ENCODE measurements at places on chromosomes 11 and 22.

- DNase-seq: peak; percentile 44
Observed at GRCh38 chr11:47004595-47005033, 68.1 kb downstream of the CSTPP1 start.

GRCh38 chr22:23216461-23217170, 36.3 kb downstream of the BCR start:
- DNase-seq: no peak

GRCh38 chr11:93814966-93815633, 31.0 kb downstream of the MED17 start:
- no peak for DNase-seq

DNA sequence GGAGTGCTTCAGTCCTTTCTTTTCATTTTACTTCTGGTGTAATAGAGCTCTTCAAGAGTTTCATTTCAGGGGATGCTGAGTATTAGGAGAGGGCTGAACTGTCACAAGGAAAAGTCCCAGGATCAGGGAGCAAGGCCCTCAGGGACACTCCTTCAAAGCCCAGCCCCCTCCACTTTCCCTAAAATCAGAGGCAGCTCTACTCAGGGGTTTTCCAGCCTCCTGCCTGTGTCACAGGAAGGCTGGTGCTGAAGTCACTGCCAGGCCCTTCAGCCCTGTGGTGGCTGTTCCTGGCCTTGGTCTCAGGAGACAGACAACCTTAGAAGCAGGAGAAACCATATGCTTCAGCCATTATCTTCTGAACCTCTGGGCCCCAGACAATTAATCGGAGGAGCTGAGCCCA, 36.4 kb upstream of the KIRREL3 start:
- no peak for DNase-seq

- DNase-seq: no peak
Observed at GRCh38 chr11:94417386-94417987, 16.3 kb upstream of the GPR83 start.

DNA sequence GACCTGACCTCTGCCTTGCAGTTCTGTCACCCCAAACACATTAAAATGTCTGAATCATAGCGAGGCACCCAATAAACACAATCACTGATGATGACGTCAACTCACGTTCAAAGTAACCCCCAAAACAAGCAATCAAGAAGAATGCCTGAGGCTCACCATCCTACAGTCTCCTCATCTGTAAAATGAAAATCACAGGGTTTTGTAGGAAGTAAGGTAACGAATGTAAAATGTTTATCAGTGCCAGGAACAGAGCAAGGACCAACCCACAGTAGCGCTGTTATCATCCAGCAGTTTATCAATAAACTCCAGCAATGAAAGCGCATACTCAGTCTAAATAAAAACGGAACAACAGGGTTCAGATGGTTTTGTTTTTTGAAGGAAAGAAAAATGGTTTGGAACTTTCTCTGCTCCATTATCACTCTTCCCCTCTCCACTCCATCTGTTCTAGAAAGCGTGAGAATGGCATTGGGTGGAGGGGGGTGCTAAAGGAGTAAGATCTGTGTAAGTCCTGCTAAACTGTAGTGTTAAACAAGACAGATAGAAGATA, 110.5 kb downstream of the MICAL3 start:
- DNase-seq: no peak

GRCh38 chr11:112881461-112881860, 79.8 kb upstream of the NCAM1 start:
- peak; percentile 92 for DNase-seq

DNA sequence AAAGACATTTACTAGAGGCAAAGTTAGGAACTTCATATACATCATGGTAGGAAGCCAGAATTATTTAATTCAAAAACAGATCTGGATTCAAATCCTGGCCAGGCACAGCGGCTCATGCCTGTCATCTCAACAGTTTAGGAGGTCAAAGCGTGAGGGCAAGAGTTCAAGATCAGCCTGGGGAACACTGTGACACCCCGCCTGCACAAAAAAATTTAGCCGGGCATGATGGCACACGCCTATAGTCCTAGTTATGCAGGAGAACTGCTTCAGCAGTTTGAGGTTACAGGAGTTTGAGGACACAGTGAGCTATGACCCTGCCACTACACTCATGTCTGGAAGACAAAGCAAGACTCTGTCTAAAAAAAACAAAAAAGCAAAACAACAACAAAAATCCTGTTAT, 8.9 kb downstream of the MRTFA start:
- DNase-seq: no peak

GRCh38 chr22:38403812-38404211, 51.2 kb downstream of the KCNJ4 start:
- DNase-seq: no peak

- DNase-seq: no peak
Observed at GRCh38 chr11:68569357-68569756, 108.8 kb downstream of the PPP6R3 start.

- DNase-seq: no peak
Observed at GRCh38 chr11:15688351-15688792, 573.6 kb downstream of the INSC start.

- DNase-seq: no peak
Observed at GRCh38 chr22:42692239-42693054, 28.2 kb downstream of the A4GALT start.

DNA sequence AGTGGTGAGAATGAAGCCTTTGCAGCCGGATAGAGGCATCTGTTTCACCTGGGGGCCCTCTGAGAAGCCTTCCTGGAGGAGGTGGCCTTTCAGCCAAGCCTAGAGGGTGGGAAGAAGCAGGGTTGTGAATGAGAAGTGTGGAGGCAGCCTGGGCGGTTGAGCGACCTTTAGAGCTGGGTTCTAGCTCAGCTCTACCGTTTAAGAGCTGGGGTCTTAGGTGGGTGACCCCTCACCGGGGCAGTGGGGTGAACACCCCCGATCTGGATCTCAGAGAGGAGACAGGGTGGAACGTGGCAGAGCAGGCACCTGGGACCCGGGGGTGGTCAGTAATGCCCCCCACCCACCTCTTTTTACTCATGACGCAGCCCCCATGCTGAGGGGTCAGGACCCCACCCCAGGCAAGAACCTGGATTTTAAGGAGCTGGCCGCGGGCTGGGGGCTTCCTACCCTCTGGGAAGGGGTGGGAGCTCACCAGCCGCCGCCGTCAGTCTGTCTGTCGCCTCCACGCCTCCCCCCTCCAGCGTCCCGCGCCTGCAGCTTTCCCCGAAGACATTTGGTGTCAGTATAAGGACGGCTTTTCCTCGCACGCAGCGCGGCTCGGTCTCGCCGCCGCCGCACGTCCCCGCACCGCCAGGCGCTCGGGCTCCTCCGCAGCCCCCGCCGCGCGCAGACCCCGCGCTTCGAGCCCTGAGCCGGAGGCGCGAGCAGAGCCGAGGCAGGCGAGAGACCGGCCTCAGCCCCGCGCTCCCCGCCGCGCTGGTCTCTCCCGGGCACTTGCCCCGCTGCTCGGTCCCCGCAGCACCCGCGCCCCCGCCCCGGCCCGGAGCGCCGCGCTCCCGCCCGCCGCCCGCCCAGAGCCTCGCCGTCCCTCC, 13.3 kb upstream of the CACNA1I start:
- peak; percentile 49 for DNase-seq

DNA sequence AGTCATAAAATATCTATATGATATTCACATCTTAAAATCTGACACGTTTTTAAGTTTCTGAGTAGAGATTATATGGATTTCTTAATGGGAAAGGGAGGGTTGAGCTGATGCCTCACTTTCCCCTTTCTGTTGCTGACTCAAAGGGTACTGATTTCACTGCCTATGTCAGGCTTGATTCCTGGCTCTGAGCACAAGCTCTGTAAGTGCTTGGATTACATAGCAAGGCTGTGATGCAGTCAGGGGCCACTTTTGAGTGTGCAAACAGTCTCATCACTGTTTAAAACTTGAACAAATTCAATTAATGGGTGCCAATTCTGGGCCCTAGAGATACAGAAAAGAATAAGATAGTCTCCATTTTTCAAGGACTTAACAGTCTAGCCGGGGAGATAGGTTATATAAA, 14.4 kb downstream of the ATXN10 start:
- no peak for DNase-seq

GRCh38 chr11:95297680-95298452, 66.9 kb upstream of the SESN3 start:
- peak; percentile 29 for DNase-seq

GRCh38 chr11:33885338-33886005, 6.4 kb downstream of the LMO2 start:
- DNase-seq: no peak

DNA sequence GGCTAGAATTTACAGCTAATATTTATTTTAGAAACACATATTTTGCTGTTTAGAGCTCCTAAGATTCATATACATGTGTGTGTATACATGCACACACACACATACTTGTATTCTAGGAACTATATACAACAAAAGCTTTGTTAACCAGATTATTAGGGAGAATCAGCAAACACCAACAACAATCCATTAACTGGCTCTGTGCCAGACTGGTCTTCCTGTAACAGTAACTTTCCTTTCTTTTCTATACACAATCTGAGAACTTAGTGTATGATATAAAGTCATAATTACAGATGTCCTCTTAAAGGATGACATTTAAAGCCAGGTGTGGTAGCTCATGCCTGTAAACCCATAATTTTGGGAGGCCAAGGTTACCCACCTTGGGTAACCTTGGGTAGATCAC, 49.5 kb upstream of the CLNS1A start:
- DNase-seq: no peak

GRCh38 chr11:17406082-17406817, 17.8 kb upstream of the KCNJ11 start:
- no peak for DNase-seq

DNA sequence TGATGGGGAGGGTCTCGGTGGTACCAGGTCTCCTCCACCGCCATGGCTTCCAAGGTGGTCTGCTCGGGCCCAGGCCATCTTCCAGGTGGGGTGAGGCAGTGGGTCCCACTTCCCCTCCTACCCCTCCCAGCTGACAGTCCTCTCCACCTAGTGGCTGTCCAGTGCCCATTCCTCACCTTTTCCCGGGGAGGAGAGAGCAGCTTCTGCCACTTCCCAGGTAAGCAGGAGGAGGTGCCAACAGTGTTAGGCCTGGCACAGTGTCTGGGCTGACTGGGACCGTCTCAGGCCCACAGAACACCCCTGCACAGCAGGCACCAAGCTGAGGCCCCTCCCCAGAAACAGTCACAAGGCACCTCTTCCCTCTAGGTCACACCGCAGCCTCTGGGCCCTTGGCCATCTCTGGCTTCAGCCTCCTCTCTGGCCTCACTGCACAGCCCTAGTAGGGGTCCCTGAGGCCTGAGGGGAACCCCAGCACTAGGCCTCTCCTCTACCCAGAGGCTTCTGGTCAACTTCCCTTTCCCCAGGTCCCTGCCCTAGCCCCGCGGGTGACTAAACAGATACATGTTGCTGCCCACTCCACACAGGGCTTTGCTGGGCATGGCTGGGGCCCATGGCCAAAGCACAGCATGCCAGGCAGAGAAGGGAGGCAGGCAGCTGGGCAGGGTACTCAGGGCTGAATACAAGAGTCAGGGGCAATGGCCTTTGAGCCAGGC, 2.3 kb upstream of the ANKRD13D start:
- no peak for DNase-seq

DNA sequence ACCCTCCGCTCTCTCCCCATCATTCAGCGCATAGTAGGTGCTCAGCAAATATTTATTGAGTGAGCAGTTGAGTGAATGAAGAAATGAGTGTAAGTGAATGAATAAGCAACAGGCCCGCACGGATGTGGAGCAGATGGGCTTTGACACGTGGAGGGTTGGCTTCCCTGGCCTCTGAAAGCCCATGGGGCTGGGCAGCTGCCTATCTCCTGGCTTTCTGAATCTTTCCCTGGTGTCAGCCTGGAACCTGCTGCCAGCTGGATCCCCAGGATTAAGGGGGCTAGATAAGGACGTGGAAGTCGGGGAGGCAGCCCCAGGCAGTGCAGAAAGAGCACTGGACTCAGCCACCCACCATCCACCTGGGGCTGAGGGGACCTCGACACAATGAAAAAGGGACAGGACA, 12.6 kb downstream of the IL2RB start:
- no peak for DNase-seq

GRCh38 chr11:2898366-2899079, 12.9 kb upstream of the CDKN1C start:
- no peak for DNase-seq

DNA sequence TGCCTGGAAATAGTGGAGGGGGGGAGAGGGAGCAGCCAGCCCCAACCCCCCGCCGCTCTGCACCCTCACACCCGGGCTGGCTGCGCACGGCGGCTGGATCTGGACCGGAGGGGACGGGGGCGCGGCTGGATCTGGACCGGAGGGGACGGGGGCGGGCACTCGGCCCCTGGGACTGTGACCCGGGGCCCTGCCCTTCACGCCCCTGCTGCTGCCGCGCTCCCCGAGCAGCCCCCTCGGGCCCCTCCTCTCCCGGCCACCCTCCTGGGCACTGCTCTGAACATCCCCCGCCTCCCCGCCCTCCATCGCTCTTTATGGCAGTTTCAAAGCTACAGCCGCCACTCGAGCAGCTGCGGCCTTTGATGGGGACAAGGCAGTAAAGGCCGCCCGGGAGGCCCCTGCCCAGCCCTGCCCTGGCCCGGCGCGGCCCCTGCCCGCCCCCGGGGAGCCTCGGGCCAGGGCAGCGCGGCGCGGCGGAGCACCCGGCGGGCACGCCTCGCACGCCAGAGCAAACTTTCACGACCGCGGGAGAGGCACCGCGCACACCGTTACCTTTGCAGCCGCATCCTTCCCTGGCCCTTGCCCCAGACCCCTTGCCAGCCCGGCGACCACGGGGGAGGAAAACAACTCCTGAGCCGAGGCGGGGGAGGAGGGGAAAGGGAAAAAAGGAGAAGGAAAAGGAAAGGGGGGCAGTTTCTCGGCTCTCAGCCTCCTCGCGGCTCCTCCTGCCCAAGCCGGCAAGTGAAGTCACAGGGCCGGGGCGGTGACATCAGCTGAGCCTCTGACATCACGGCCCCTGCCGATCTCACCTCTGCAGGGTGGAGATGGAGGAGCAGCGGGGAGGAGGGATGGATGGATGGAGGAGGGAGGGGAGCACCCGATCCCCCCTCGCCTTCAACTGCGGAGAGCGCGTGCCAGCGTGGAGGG, 13.1 kb upstream of the TCF20 start:
- peak; percentile 20 for DNase-seq

GRCh38 chr11:61505640-61506155, 2.9 kb upstream of the LRRC10B start:
- no peak for DNase-seq

DNA sequence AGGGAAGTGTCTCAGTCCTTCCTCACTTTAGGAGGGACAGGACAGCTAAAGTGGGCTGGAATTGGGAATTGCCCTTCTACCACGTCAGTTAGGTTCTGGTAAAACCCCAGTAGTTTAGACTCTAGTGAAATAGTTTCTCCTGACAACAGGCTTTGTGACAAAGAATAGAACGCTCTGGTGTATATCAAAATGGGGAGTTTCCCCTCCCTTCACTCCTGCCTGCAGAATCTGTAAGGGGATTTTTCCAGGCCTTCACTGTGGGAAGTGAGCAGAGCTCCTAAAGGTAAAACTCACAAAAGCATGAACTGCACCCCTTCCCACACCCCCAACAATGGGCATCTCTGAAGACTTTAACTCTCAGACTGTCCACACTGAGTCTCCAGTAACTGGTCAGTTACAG, 460.9 kb upstream of the LRRC4C start:
- DNase-seq: no peak

Data from NCI-H1092 (cell line).